ENCODE measurements at places on chromosomes 3 and 15. TPM values are rescaled to one million over a fixed set of nuclear protein-coding genes. Genes with fewer than 3 reads are reported as not detected.

GRCh38 chr15:72368899-72369298 lies 6.9 kb downstream of the HEXA start:
- DNase-seq: no peak

GRCh38 chr3:121411523-121411922 lies 134.3 kb downstream of the POLQ start:
- no peak for DNase-seq

- no peak for DNase-seq
These were observed 181.6 kb upstream of the MBNL1 start for GRCh38 chr3:152087153-152087552.

DNA sequence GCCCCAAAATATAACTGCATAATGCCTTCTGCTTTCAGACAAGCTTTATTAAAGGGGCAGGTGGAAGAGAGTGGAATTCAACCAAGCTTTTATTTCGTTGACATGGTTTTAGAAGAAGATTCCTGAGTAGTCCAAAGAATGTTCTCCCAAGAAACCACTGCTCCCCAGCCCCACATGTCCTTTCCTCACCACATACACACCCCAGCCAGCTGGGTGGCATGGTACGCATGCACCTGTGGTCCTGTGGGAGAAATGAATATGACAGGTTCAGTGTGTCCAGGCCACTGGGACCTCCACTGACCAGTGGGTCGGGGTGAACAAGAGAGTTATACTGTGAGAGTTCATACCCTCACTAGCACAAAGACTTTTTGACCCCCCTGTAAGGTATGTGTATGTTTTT lies 30.2 kb downstream of the ARID3B start:
- DNase-seq: no peak

- DNase-seq: no peak
These were observed 26.7 kb downstream of the SACM1L start for GRCh38 chr3:45715945-45716344.

DNA sequence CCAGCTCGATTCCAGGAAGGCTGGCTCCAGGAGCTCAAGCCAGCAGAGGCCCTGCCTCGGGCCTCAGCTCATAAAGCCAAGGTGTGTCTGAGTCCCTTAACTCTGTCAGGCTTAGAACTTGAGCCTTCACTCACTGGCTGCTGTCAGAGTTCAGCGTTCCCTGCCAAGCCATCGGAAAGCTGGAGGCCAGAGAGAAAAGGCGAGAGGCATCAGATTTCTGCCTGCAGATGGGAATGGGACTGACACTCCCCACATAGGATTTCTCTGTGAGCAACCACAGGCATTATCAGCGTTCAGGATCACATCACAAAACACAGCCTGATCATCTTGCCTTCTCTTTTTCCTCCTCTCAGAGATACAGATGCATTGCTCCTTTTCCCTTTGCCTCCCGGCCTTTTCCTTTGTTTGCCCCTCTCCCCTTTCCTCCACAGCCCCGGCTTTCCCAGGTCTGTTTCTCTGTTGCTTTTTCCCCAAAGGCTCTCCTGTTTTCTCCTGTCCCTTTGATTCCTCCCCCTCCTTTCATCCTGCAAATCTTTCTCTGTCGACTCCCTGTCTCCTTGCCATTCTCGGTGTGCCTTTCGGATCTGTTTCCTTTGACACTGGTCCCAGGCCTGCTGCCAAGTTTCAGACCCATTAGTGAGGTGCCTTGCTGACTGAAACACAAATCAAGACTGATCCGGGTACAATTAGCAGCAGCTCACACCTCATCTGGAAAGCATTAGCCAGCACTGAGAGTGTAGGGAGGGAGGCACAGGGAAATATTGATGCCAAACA lies 44.5 kb upstream of the BOC start:
- no peak for DNase-seq

DNA sequence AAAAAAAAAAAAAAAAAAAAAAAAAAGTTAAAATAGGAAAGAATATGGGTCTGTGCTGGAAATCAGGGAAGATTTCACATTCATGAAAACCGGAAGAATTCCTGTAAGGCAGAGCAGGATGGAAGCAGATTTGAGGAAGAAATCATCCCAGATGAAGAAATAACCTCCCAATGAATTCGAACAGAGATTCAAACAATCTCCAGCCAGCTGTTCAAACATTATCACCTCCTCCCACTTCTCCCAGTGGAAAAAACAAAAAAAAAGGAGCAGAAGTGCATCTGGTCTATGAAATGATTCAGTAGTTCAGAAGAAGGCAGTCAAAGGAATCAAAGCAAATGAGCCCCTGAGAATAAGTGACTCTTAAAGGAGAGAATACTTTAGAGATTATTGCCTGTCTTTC lies 33.1 kb downstream of the CP start:
- no peak for DNase-seq

ALDH1A2 gene
- total RNA-seq: not detected

PSTPIP1 gene
- total RNA-seq: 135 TPM

HESX1 gene
- 0.42 TPM for total RNA-seq

ALAS1 gene
- total RNA-seq: 47.5 TPM

CHRM5 gene
- not detected for total RNA-seq

CHL1 gene
- not detected for total RNA-seq
